ENCODE measurements at places on chromosomes 1 and 21.
A peak's percentile ranks its signal among the peaks of the same experiment; 100 is the strongest.

DNA sequence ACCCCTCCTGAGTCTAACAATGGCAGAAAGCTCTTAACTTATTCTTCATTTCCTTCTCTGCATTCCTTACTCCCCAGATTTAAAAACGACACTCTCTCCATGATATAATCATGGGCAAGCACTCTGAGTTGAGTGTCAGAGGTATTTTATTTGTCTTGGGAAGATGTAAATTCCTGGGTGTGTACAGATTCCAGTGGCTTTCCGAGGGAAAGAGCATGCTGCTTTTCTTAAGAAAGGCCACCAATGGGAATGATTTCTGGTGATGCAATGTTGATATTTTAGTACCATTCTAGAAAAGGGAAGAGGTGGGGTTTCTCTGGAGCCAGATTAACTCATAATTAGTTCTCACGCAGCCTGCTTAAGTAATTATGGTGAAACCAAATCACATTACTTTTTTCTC lies 47.8 kb upstream of the BTG3 start:
- no peak for DNase-seq

DNA sequence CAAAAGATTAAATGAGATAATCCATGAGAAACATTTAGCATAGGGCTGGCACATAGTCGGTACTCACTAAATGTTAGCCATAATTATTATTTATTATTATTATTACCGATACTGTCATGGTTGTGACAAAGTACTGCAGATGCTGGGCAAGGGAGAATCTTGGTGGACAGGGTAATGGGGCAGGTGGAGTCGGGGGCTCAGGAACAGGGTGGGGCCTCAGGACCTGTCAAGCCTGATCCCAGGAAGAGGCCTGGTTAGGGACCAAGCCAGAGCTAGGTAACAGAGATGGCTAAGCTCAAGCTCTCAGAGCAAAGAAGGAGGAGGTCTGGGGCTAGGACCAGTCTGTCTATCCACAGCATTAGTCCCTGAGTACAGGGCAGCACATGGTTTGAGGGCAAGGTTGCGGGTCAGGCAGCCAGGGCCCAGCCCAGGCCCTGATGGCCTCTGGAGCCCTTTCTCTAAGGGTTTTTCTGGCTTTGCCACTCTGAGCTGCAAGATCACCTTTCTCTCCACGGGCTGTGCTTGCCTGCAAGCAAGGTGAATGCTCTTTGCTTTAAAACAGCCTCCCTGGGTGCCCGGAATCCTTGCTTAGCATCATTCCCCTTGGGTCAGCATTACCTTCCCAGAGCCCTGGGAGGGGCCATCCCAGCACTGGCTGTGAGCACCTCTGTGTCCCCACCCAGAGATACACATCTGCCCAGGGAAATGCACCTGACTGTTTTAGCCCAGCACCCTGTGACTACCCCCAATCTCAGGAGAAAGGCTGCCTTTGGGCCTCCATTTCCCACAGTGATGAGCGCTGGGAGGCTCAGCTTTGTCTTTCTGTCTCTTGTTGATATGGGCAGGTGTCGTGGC lies 572.0 kb downstream of the PTPRU start:
- no peak for DNase-seq

DNA sequence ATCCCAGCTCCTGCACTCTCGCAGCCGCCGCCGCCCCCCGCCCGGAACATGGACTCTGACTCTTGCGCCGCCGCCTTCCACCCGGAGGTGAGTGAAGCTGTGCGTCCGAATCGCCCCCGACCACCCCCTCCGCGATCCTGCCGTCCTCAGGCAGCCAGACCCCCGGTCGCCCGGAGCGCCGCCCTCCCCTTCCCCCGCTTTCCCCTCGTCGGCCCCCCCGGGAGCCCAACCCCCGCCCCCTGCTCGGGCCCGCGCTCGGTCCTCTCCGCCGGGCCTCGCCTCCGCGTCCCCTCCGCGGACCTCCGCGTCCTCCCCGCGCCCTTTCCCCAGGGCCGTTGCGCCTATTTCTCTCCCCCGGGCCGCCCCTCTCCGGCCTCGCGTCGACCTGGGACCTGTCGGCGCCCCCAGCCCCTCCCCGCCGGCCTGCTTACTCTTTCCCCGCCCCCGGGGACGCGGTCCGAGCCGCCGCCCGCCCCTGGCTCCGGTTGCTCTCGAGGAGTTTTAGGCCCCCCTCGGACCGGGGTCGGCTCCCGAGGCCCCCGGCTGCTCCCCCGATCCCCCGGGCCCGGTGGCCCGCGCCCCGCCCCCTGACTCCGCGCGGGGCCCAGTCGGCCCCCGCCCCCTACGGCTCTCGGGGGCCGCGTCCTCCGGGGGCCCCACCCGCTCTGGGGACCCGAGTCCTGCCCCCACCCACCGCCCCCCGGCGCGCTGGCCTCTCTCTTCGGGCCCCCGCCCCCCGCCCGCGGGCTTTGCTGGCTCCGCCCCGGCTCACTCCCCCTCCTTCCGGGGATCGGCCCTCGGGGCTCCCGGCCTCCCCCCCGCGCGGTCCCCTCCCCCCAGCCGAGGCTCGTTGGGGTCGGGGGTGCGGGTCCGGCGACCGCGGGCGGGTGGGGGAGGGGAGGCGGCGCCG lies 743 bp downstream of the PHF13 start:
- DNase-seq: peak; percentile 57

GRCh38 chr1:29119121-29119929 lies 4.4 kb downstream of the TMEM200B start:
- DNase-seq: no peak

DNA sequence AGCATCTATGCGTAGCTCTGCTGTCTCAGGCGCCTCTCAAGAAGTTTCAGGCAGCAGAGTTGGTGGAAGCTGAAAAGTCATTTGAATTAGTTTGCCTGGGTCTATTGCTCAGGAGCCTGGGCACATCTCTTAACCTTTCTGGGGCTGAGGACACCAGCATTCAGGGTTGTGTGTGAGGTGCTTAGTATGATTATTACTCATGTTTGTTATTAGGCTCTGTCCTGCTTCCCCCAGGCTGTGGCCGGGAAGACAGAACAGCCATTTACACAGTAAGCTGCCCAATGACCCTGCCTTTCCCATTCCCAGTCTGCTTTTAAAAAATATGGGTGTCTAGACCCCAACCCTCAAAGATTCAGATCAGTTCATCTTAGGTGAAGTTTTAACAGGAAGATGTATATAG lies 53.9 kb upstream of the CACNA1E start:
- DNase-seq: no peak

DNA sequence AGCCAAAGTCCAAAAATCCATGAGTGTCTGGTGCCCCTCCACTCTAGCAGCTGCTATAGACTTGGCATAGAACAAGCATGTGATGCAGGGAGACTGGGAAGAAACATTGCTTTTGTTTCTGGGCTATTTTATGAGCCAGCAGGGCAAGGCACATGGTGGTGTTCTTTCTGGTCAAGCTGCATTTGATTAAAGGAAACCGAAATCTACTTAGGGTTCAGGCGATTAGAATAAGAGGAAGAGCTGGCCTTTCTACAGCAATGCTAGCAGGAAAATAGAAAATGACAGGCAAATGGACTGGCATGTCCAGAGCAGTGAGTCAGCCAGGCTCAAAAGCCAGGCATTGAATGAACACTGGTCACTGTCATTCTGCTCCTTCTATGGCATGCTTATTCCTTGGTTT lies 28.5 kb upstream of the ARHGAP29 start:
- no peak for DNase-seq

DNA sequence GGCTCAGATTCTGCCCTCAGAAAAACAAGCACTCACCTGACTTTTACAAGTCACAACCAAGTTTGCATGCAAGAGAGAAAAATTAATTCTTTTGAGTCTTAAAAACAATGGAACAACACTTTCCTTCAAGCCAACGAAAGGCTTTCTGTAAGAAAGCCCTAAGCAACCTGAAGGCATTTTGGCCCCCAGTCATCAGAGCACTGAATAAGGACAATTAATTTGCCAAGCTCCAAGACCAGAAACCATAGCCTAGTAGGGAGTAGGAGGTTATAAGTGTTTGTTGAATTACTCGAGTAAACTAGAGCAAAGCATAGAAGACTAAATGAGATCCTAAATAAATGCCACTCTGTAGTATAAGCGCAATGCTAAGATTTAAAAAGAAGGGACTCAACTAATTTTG lies 4.7 kb downstream of the TGFBR3 start:
- no peak for DNase-seq

- no peak for DNase-seq
Measured at GRCh38 chr1:21833392-21833976, 21.4 kb downstream of the LDLRAD2 start.

GRCh38 chr1:21935891-21936365 lies 1.2 kb downstream of the HSPG2 start:
- no peak for DNase-seq

- DNase-seq: no peak
Measured at GRCh38 chr1:153774780-153775457, at the start of gene SLC27A3. Gene SLC27A3 (plus strand): TSS chr1:153775407. CDS start chr1:153775498, 91 bp downstream.

- no peak for DNase-seq
Measured at GRCh38 chr1:229283183-229283611, 12.3 kb downstream of the RAB4A start.

GRCh38 chr1:176843352-176844297 lies 320.9 kb downstream of the ASTN1 start:
- DNase-seq: no peak

DNA sequence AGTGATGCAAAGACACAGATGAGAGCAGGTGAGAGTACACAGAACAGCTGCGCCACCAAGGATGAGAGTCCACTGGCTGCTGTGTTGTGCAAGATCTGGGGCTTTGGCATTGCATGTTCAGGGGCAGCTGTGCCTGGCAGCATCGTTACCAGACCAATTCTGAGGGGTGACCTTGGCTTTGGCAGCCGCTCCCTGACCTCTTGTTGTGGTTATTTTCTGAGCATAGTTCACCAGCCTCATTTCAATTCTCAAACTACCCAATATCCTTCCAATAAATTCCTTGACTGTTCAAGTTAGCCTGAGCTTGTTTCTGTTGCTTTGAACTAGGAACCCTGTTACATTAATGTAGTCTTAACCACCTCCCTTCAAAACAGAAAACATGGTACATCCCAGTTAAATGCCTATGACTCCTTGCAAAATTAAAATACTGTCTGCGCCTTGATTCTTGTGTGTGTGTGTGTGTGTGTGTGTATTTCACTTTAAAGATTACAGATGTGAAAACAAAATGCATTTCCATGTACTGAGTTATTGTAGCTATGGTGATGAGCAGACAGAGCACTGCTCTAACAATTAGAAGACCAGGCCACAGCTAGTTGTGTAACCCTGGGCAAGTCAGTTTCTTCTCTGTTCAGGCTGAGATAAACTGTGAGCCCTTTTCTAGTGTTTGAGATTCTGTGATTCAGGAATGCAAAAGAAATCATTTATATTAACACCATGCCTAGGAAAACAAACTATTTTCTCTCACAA lies 106.3 kb upstream of the GUCA2B start:
- DNase-seq: no peak

GRCh38 chr1:59394706-59395425 lies 98.0 kb downstream of the FGGY start:
- DNase-seq: no peak

- no peak for DNase-seq
Measured at GRCh38 chr1:75985827-75986226, 53.6 kb upstream of the ASB17 start.

- DNase-seq: no peak
Measured at GRCh38 chr1:218436346-218436745, 91.2 kb downstream of the TGFB2 start.

- DNase-seq: no peak
Measured at GRCh38 chr1:3680488-3681230, 28.3 kb downstream of the TP73 start.

DNA sequence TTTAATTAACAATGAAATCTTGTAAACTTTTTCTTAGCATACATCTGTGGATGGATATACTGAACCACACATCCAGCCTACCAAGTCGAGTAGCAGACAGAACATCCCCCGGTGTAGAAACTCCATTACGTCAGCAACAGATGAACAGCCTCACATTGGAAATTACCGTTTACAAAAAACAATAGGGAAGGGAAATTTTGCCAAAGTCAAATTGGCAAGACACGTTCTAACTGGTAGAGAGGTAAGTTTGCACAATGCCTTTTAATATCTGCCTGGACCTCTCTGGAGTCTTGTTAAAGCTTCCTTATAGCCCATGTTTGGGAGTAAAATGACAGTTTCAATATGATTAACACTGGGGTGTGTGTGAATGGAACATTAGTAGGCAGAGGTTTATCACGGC lies 51.4 kb downstream of the MARK1 start:
- no peak for DNase-seq

DNA sequence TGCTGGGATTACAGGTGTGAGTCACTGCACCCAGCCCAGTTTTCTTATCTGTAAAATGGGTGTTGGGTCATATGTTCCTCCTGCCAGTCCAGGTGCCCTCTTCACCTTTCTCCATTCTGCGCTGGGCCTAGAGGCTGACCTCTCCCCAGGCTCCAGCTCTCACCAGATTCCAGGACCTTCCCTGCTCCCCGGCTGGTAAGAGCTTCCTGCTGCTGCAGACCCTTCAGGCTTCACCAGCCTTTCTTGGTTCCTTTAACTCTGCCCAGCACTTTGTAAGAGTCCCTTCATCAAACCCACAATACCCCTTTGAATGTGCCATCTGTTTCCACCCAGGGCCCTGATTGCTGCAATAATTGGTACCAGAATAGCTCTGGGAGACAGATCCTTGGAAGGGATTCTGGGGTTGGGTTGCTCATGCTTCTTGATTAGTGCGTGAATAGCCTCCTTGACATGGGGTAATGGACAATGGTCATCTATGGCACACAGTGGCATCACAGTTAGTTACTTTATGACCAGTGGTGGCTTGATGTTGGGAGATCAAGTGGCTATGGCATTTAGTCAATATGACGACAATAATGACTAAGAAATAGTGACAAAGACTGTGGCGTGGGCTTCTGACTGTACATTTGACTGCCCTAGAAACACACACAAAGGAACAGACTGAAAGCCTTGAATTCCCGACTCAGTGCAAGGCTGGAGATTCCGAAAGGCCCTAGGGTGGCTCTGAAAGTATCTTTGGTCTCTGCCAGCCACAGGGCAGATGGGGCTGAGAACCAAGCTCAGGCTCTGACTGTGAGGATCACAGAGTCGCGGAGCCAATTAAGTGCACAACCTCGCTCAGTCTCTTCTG lies 67.3 kb downstream of the SLC9A1 start:
- no peak for DNase-seq

DNA sequence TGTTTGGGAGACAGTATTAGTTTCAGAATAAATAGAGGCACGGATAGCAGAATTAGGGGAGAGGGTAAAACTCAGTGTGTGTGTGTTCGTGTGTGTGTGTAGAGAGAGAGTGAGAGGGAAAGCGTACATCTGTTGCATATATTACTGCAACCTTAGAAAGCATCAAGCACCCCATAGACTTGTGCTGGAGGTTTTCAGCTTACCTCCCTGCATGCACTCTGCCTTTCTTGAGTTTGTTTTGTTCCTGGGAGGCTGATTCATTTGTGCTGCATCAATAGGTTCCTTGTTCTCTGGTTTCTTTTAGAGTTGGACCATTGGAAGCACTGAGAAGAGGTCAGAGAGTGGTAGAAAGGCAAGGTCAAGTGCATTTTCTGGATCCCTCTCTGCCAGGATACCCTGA lies 104.4 kb upstream of the KCNK1 start:
- DNase-seq: no peak

GRCh38 chr1:164423136-164423535 lies 135.8 kb upstream of the PBX1 start:
- DNase-seq: no peak

DNA sequence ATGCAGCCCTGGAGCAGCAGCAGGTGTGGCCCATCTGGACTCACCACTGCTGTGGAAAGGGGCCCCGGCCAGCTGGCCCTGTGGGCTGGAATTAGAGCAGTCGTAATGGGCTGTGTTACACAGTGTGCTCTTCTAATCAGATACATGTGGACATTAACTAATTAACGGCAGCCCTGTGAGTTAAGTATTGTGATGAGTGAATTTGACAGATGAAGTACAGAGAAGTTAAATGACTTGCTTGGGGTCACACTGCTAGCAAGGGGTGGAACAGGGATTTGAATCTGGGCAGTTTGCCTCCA lies 58.6 kb downstream of the MDM4 start:
- no peak for DNase-seq
